ENCODE measurements at places on chromosomes 11 and 22.

GRCh38 chr11:17683377-17684161 is 35.8 kb upstream of the MYOD1 start:
- no peak for DNase-seq

- no peak for DNase-seq
Measured at GRCh38 chr11:7759010-7759409, 37.7 kb downstream of the OR5P2 start.

GRCh38 chr11:57568330-57568766 is 876 bp upstream of the UBE2L6 start:
- DNase-seq, result peak; percentile 63

- no peak for DNase-seq
Measured at GRCh38 chr11:18699848-18700261, 1.3 kb downstream of the TMEM86A start.

DNA sequence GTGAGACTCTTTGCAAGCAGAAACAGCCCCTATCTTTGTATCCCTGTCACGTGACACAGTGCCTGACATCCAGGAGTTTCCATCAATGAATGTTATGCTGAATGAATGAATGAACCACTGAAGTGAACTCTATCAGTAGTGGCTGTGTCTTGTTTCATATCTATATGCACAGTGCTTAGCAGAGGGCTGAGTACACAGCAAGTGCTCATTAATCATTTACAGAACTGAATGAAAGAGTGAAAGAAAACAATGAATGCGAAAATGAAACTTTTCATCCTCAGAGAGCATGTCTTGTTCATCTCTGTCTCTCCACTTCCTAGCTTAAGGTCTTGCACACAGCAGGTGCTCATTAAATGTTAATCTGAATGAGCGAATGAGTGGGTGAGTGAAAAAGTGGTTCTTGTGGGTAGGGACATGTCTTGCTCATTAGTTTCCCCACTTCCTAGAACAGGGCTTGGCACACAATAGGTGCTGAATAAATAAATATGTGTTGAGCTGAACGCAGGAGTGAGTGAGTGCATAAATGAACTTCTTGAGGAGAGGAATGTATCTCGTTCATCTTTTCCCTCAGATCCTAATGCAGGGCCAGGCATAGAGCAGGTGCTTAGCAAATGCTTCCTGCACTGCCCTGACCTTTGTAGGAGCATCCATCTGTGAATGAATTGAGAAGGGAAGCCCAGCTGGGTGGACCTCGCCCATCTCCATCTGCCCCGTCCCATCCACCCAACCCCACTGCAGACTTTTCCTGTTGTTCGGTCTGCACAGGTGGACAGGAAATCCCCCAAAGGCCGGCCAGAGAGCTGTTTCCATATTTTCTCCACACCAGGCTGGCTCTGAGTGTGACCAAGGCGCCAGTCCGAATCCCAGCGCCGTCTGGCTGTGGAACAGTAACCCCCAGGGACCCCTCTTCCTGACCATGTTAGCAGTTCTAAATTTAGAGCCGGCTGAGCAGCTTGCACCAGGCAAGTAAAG is 113.4 kb upstream of the CRYBB3 start:
- no peak for DNase-seq

DNA sequence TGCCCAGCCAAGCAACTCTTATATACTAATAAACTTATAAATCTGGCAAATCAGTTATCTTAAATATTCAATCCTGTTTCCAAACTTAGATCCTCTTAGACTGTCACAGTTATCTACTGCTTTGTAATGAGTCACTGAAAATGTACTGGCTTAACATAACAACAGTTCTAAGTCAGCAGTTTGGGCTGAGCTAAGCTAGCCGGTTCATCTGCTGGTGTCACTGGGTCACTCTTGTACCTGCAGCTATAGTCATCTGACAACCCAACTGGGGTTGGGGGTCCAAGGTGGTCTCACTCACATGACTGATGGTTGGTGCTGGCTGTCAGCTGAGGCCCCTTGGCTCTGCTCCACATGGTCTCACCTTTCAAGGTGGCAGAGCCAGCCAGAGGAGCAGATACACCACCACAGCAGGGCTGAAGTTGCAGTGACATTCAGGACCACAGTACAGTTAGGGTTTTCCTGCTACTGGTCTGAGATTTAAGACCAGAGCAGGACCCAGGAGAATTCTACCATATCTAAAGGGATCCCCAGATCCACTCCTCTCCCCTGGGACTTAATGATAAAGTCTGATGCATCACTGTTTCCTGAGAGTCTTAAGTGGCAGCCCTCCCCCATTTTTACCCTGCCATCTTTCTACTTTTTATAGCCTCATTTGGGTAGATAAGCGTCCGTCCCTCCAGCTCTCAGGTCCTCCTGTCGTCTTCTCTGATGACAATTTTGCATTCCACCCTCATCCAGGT is 7.9 kb upstream of the MACROD1 start:
- no peak for DNase-seq

All from NCI-H1694 treated with DMSO at 0.1 percent for 48 hours (cell line).